ENCODE measurements at places on chromosomes 7 and 10. TPM values are rescaled to one million over a fixed set of nuclear protein-coding genes. Genes with fewer than 3 reads are reported as not detected.

SMIM30 gene
- 60.3 TPM for total RNA-seq

LRRC4 gene
- 0.32 TPM for total RNA-seq

VAX1 gene
- not detected for total RNA-seq

CUZD1 gene
- 0.11 TPM for total RNA-seq

OR2A2 gene
- not detected for total RNA-seq

HTR5A gene
- total RNA-seq, result not detected

LRCH4 gene
- 29.2 TPM for total RNA-seq

REEP3 gene
- 72.1 TPM for total RNA-seq

CACNB2 gene
- 0.32 TPM for total RNA-seq

MPP7 gene
- total RNA-seq, result not detected

CUTC gene
- 20.2 TPM for total RNA-seq
